Stimulated activated CD4-positive, alpha-beta T cell treated with anti-CD3 and anti-CD28 coated beads, Interleukin-15, amount 100 ng/mL, for 1 hour (primary cell): ENCODE measurements at places on chromosomes 6 and 20.

GRCh38 chr6:87543696-87544473 lies 45.9 kb downstream of the RARS2 start:
- DNase-seq = no peak

- DNase-seq = no peak
Measured at GRCh38 chr6:4675121-4675520, 101.1 kb upstream of the CDYL start.

GRCh38 chr6:139882234-139882633 lies 507.8 kb upstream of the CITED2 start:
- DNase-seq = no peak

DNA sequence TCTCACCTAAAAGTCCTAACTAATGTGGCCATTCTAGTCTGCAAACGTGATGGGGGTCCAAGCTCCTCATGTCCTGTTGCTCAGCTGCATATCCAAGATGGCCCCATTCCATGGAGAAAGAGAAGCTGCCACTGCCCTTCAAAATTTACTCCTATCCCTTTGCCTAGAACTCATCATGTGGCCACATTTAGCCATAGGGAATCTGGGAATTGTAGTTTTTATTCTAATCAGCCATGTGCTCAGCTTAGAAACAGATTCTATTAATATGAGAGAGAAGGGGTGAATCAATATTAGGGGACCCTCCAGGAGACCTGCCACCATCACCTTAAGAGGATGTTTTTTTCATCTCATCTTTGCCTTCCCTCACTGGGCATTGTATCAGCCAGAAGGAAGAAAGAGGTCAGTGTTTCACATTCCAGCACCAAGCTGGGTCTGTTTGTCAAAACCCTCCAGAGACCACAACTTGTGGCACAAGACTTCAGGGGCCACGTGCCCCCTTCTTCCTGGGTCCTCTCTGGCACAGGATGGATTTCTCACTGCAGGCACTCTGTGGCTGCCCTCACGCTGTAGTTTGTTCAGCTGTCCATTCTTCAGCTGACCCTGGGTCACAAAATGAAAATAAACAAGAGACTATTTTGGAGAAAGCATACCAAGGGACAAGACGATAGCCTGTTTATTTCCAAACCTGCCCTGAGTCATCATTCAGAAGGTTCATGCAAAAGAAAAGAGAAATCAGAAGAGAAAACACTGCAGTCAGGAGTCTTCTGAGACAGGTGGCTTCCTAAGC lies 172.0 kb downstream of the EYA2 start:
- no peak for DNase-seq

GRCh38 chr6:2949121-2949520 lies 22.2 kb downstream of the SERPINB6 start:
- DNase-seq = no peak

DNA sequence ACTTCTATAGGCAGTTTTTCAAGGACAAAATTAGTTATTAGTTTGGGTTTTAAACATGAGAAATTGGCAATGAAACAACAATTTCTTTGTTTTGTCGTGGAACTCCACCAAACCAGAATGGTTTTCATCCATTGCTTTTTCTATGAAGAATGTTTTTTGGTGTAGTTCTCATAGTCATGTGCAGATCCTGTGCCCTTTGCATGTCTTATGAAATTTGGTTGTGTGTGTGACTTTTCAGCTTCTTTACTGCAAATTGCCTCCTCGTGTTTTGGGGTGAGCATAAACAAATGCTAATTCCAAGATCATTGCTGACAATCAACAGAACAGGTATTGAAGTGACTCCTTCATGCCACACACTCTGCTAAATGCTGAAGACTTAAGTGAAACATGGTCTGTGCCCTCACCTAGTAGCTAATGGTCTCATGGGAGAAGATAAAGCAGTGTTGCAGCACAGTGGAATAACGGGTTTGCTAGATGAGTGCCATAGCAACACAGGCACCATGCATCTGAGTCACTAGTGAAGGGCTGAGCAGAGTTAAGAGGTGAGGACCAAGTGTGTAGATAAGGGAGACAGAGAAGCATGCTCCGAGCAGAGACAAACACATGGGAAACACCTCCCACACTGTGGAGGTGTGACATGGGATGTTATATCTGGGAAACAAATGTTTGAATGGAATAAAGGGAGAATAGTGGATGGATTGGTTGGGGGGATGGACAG lies 120.0 kb downstream of the SLC16A10 start:
- DNase-seq = no peak

DNA sequence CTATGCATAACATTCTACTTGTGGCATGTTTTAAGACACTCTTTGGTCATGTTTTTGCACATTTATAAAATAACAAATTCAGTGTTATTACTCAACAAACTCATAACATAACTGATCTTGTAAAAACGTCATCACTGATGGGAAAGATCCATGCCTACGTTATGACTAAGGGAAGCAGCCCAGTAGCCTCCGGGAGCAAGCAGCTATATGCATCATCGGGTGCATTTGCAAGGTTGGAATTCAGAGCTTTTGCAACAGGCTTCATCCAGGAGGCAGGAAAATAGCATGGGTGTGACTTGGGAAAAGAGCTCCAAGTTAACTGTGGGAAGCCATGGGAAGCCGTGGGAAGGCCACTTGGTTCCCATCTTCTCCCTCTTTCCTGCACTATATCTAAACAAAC lies 271.6 kb upstream of the SGK1 start:
- DNase-seq = no peak

GRCh38 chr6:8229915-8230756 lies 127.8 kb upstream of the EEF1E1 start:
- no peak for DNase-seq

- DNase-seq = no peak
Measured at GRCh38 chr6:13924949-13925881, at the start of gene RNF182. Gene RNF182 (plus strand): TSS chr6:13924952. CDS start chr6:13977120, 52,168 bp downstream.

DNA sequence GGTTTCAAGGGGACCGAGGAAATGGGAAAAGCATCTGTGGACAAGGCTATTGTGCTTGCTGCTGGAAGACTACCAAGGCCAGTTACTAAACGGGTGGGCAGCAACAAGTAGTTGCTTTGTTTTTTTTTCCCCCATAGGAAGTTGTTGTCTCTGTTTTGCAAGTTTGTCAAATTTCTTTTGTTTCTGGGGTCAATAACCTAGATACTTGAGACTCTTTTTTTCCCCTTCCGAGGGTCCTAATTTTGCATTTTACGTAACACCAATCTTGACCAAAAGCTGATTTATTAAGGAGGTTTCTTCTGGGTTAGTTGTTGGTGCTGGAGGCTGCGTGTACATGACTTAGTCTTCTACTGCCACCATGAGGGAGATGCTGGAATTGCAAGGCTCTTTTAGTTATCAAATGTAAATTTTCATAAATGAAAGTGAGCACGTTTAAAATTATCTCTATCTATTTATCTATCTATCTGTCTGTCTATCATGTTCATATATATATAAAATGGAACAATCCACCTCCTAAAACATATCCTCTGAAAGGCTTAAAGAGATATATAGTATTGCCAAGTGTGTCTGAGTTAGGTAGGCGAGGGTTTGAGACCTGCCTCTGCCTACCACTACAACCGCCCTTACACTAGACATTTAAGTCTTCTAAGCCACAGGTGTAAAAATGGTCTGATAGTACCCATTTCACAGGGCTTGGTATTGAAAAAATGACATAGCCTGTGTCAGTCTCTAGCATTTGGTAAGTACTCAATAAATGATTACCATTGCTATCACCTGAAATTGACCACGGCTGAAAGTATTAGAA lies 60.2 kb downstream of the GCLC start:
- peak; percentile 26 for DNase-seq

GRCh38 chr6:3227363-3228045 lies at the start of gene TUBB2B:
Gene TUBB2B (minus strand): TSS chr6:3227653. CDS start chr6:3227543, 110 bp downstream.
- no peak for DNase-seq

- DNase-seq = no peak
Measured at GRCh38 chr6:111444794-111445193, 38.2 kb downstream of the REV3L start.

DNA sequence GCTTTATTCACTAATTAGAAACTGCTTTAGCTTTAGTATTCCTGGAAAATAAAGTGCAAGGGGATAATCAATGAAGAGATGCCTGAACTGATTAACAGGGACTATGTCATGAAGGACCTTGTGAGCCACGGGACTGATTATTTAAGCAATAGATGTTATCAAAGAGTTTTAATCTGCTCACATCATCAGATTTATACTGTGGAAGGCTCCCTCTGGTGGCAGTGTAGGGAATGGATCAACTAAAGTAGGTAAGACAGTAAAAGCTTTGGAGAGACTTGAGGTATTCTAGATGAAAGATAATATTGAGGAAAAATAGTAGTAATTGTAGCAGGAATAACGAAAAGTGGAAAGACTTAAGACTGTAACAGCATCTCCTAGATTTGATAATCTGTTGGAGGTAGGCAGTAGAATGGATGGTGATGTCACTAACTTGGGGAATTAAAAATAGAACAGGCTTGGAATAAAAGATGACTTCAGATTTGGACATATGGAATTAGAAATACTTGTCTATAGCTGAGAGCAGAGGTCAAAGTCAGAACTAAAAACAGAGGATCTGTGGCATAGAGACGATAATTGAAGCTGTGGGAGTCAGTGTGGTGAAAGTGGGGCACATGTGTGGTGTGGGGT lies 80.3 kb upstream of the HTR1E start:
- no peak for DNase-seq

DNA sequence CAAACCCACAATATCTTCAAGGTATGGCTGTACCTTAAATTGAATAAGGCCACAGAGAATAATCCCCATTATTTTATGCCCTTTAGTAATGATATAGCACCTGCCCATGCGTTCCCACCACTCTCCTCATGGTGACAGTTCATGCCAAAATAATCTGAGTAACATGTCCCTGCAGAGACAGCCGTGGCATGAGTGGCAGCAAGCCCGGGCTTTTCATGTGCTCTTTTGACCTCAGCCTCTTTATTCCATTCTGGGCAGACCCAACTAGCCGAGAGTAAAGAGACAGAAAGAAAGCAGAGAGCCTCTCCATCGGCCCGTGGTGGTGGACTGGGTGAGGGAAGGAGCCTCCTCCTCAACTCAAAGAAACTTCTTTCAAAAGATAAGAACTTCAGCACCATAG lies 19.9 kb upstream of the POPDC3 start:
- DNase-seq = no peak

DNA sequence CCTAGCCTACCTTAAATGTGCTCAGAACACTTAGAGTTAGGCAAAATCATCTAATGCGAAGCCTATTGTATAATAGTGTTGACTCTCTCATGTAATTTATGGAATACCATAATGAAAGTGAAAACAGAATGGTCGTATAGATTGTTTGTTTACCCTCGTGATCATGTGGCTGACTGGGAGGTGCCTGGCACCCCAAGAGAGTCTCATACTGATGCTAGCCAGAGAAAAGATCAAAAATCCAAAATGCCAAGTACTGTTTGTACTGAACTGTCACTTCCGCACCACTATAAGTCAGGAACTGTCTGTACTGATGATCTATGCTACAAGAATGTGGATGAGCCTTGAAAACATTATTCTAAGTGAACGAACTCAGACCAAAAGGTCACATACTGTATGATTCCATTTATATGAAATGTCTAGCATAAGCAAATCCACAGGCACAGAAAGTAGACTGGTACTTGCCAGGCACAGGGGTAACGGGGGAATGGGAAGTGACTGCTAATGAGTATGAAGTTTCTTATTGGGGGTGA lies 22.4 kb downstream of the ZMYND8 start:
- DNase-seq = no peak

DNA sequence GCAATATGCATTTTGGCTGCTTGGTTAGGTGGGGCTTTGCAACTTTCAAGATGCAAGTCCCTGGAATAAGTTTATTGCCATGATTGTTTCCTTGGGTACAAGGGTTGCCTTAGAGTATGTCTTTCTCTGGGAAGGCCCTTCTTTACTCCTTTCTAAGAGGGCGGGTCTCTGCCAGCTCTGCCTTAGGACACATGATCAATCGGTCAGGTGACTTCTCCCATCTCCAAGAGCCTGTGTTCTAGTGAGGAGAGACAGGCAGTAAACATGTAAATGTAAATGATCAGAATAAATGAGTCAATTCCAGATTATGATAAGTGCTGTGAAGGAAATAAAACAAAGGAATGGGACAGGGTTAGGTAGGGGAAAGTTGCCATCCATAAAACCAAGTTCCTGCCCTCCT lies 43.2 kb upstream of the BCAS1 start:
- DNase-seq = no peak

- DNase-seq = no peak
Measured at GRCh38 chr6:100671740-100672139, 207.0 kb upstream of the SIM1 start.

DNA sequence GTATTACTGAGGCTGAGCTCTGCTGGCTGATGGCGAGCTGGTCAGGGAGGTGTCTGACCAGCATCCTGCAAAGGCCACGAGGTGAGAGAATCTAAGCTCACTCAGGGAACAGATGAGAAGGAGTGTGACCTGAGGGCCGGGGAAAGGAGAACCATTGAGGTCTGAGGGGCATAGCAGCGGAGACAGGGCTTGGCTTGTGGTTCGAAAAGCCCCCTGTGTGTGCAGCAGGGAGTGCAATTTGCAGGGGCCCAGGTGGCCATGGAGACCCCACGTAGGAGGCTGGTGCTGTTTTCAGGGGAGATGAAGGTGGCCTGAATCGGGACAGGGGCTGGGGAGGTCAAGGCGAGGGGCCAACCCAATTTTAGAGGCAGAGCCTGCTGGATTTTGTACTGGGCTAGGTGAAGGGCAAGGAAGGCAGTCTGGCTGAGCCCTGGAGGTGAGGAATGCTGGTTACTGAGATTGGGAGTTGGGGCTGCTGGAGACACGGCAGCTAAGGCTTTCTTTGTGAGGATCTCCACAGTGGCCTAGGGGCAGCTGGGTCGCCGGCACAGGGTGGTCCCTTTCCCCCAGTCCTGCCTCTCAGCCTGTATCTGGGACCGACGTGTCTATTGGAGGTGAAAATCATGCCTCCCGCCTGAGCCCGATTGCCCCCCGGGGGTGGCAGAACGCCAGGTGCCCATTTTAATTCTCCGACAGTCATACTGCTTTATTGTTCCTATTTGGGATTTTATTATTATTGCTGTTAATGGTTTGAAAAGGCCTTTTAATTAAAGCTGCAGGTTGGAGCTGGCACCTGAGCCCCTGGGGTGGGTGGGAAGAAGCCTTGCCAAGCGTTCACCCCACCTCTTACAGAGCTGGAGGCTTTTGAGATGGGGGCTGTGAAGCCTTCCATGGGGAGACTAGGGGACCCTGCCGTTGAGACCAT lies 28.4 kb downstream of the DLGAP4 start:
- DNase-seq = no peak

DNA sequence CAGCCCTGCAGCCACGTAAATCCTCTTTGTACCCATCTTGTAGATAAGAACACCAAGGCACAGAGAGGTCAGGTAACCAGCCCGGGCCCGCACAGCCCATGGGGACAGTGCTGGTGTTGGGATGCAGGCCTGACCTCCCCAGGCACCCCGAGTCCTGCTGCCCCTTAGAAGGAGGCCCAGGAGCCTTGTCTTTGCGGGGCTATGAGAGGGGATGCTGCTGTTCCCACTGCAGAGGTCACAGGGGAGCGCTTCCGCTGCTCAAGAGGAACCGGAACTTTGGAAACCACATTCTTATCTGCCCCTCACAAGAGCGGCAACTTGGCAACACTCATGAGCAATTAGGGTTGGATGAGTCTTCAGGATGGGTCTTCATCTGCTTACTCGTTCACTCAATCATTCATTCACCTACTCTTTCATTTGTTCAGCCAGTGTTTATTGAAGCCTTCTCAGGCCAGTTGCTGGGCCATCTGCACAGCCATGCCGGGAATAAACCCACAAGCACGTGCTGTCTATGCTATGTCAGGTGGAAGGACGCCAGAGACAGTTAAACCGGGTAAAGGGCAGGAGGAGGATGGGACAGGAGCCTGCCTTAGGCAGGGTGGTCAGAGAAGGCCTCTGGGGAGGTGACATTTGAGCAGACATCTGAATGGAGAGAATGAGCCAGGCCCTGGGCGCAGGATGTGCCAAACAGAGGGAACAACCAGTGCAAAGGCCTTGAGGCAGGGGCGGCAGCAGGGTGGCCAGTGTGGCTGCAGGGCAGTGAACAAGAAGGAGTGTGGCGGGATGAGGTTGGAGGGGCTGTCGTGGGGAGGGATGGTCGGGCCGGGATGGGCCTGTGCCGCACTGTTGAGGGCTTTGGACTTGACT lies 60.8 kb downstream of the RBM38 start:
- DNase-seq = no peak
